Liver (tissue), 10 donors: ENCODE measurements at places on chromosomes 6 and 20. TPM values are rescaled to one million over a fixed set of nuclear protein-coding genes. Genes with fewer than 3 reads are reported as not detected.

- H3K27me3 ChIP-seq, result peaks cover 2% of the 10 kb centered on the region
- no peak overlapping the region for H3K4me3 ChIP-seq
- no peak for DNase-seq
Observed at GRCh38 chr6:163771180-163771579, 356.7 kb downstream of the QKI start.

- no peaks in the 10 kb centered on the region for H3K36me3 ChIP-seq
- no peaks in the 10 kb centered on the region for H3K27me3 ChIP-seq
- no peak overlapping the region for H3K27ac ChIP-seq
- no peaks in the 10 kb centered on the region for H3K4me1 ChIP-seq
- H3K4me3 ChIP-seq, result no peak overlapping the region
Observed at GRCh38 chr6:108309844-108310243, 15.0 kb downstream of the AFG1L start.

DNA sequence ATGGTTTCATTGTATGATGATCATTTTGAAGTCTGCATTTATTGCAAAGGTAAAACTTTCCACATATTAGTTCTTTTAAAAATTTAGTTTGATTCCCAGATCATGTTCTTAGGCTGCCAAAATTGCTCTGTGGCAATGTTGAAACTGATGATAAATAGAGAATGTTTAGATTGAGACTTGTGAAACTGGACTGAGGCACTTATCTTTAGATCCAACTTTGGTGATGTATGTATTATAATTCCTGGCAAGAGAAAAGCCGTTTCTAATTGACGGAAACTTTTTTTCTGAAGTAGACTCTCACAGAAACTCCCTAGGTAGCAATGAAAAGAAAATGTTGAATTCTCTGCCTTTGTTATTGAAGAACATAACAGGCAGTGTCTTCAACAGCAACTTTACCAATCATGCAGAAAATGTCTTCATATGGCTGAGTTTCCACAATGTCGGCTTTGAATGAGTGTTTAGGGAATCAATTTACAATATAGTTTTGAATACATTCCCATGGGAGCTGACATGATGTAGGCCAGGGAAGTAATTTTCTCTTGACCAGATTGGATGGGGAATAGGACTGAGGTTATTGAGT is 456.2 kb downstream of the CD109 start:
- no peaks in the 10 kb centered on the region for H3K4me1 ChIP-seq
- H3K36me3 ChIP-seq, result no peaks in the 10 kb centered on the region
- no peak overlapping the region for H3K4me3 ChIP-seq
- no peaks in the 10 kb centered on the region for H3K27me3 ChIP-seq
- no peak for DNase-seq
- H3K27ac ChIP-seq, result no peak overlapping the region

DNA sequence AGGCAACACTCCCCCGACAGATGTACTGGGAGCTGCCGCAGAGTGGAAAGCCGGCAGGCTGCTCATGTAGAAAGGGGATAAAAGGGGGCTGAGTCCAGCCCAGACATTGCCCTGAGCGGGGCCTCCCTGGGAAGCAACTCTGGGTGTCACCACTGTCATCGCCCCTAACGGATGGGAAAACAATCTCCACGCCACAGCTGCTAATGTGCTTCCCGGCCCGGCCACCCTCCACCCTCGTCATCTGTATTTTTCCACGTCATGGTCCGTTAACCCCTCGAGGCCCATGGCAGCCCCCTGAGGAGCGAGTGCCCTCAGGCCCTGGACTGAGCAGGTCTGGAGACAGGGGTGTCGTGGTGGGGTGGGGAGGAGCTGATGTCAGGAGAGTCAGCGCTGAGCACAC is 227.4 kb downstream of the DLL1 start:
- DNase-seq, result no peak
- H3K27me3 ChIP-seq, result no peaks in the 10 kb centered on the region

DNA sequence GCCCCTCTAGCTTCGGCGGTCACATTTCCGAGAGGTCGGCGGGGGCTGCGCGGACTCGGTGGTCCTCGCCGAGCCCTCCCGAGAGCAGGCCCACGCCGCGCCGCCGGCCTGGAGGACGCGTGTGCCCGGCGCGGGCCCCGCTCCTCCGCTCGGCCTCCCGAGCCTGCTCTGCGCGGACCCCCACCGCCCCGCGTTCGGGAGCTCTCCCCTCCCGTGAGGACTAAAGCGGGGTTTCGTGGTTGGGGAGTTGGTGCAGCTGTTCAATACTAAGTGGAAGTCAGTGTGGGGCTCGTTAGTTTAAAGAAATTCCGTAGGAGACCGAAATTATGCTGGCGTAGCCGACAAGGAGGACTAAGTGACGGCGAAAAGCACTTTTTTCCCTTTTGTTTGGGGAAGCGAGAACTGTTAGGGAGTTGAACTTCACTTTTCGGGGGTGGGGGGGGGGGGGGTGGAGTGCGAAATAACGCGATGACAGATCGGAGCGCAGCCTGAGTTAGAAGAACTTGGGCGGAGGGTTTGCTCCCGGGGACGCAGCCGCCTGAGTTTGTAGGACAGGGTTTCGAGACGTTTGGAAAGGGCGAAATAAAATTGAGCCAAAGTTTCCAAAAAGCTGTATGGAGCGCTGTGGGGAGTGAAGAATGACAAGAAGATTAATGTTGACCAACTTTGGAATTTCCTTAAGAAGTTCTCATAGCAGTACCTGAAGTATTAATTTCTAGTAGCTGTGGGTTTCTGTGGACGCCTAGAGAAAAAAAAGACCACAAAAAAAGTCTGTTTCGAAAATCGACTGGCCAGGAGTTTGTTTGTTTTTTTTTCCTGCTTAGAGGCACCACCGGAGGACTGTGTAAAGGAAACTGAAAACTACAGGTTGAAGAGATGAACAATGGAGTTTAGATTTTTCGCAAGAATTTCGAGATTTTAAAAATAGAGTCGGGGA is 1.4 kb downstream of the QKI start:
- peak; percentile 73 for DNase-seq
- peaks cover 20% of the 10 kb centered on the region for H3K4me1 ChIP-seq
- no peaks in the 10 kb centered on the region for H3K27me3 ChIP-seq
- no peaks in the 10 kb centered on the region for H3K36me3 ChIP-seq
- peak overlapping the region; percentile 94 for H3K4me3 ChIP-seq
- H3K27ac ChIP-seq, result peak overlapping the region; percentile 95

DNA sequence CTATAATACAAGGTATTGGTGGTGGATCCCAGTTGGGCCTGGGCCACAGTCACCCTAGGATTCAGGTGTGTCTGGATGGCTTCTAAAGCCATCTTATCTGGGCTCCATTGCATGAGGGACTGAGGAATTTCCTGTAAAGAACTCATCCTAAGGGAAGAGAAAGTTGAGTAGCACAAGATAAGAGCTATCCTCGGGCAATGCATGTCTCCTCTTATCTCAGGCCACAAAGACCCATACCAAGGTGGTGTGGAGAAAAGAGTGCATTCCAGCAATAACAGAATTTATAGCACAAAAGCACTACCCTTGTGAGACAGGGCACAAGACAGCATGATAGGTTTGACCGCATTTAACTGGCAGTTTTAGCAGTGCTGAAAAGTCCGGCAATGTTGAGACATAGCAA is 14.3 kb upstream of the MTRF1L start:
- DNase-seq, result no peak
- H3K27me3 ChIP-seq, result no peaks in the 10 kb centered on the region
- H3K36me3 ChIP-seq, result no peaks in the 10 kb centered on the region
- no peak overlapping the region for H3K27ac ChIP-seq

DNA sequence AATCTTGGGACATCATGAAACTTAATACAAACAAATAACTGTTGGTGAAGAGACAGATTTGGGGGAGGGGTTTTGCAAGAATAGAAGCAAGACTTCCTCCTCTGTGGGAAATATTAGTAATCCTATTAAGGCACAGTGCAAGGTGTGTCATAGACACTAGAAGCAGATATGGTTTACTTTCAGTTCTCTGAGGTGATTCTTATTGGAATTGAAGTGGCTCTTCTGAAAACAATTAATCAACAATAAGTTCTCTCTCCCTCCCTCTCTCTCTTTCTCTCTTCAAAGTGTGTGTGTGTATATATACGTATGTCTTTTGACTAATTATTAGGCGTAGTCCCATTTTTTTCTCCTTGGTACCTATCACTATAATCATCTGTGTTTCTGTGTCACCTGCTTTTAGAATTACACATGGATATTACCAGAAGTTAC is 99.8 kb downstream of the HIVEP2 start:
- DNase-seq, result no peak
- peak overlapping the region; percentile 56 for H3K27ac ChIP-seq
- no peaks in the 10 kb centered on the region for H3K36me3 ChIP-seq
- no peaks in the 10 kb centered on the region for H3K27me3 ChIP-seq
- H3K4me3 ChIP-seq, result peak overlapping the region; percentile 61

DNA sequence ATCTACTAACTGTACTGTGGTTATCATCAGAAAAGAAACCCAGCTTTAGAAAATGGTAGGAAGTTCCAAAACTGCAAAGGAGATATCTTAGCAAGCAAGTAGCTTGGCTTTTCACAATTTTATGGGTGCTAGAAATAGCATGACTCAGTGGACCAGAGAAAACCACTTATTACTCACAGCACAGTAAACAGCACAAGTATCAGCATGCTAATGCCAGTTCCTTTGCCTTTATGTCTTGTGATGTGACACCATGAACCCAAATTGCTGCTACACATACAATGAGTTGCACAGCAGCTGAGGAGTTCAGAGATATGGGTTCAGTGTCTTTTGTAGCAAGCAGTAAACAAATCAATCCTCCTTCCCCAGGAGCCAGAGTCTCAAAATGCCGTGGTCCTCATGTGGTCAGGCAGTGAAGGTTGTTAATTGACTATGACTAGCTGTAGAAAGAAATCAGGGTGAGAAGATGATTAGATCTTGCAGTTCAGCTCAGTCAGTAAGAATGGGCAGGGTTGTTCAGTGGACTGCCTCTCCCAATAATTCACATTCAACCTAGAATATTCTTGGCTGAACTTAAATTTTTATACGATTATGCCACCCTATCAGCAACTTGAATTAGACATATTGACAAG is 73.3 kb downstream of the OPRM1 start:
- no peaks in the 10 kb centered on the region for H3K4me1 ChIP-seq
- no peaks in the 10 kb centered on the region for H3K27me3 ChIP-seq
- no peak overlapping the region for H3K27ac ChIP-seq
- no peaks in the 10 kb centered on the region for H3K36me3 ChIP-seq
- no peak for DNase-seq

- H3K4me3 ChIP-seq, result no peak overlapping the region
- no peaks in the 10 kb centered on the region for H3K27me3 ChIP-seq
- H3K4me1 ChIP-seq, result peaks cover 49% of the 10 kb centered on the region
- no peaks in the 10 kb centered on the region for H3K36me3 ChIP-seq
- peak overlapping the region; percentile 2 for H3K27ac ChIP-seq
- no peak for DNase-seq
Observed at GRCh38 chr6:154457046-154457713, 53.3 kb downstream of the CNKSR3 start.

- DNase-seq, result no peak
- H3K36me3 ChIP-seq, result no peaks in the 10 kb centered on the region
- no peak overlapping the region for H3K4me3 ChIP-seq
- H3K27me3 ChIP-seq, result no peaks in the 10 kb centered on the region
Observed at GRCh38 chr6:39357998-39358686, 35.6 kb upstream of the KCNK16 start.

GRCh38 chr6:99951016-99951805 is 42.8 kb downstream of the MCHR2 start:
- H3K36me3 ChIP-seq, result no peaks in the 10 kb centered on the region
- H3K27me3 ChIP-seq, result no peaks in the 10 kb centered on the region
- H3K4me3 ChIP-seq, result no peak overlapping the region
- H3K27ac ChIP-seq, result no peak overlapping the region

The SIRPB1 gene
- total RNA-seq, result 4.4 TPM

The SLC26A8 gene
- 0.33 TPM for total RNA-seq

The MAP3K4 gene
- 20.0 TPM for total RNA-seq

The ACTL10 gene
- 0.50 TPM for total RNA-seq

The EEF1A2 gene
- 0.05 TPM for total RNA-seq

The BPIFB4 gene
- total RNA-seq, result not detected
